ENCODE measurements at places on chromosomes 16 and 17. TPM values are rescaled to one million over a fixed set of nuclear protein-coding genes. Genes with fewer than 3 reads are reported as not detected.

Gene CBFA2T3
- total RNA-seq: not detected

Gene KRTAP17-1
- total RNA-seq: not detected

Gene CASKIN2
- total RNA-seq: 34.6 TPM

Gene CES3
- not detected for total RNA-seq

Gene ZNF385C
- not detected for total RNA-seq

Gene VAT1L
- 2.1 TPM for total RNA-seq

Gene PLD6
- 4.4 TPM for total RNA-seq

Gene NUTF2
- 199 TPM for total RNA-seq

Gene HEXIM1
- 20.0 TPM for total RNA-seq

Gene CPNE7
- 1.5 TPM for total RNA-seq

Gene INCA1
- total RNA-seq: 0.71 TPM

Gene NPIPA2
- total RNA-seq: 6.9 TPM

Gene CCL16
- total RNA-seq: 0.51 TPM

Gene C1QL1
- 0.35 TPM for total RNA-seq

Gene ABCC11
- total RNA-seq: not detected

Gene SLC47A1
- 0.90 TPM for total RNA-seq

Gene BTBD17
- total RNA-seq: not detected

Gene SLC13A2
- total RNA-seq: not detected

Gene IRX3
- not detected for total RNA-seq

Gene OR1A1
- not detected for total RNA-seq

Gene MAF
- 0.32 TPM for total RNA-seq

Gene NT5M
- 3.0 TPM for total RNA-seq

Gene PDILT
- total RNA-seq: not detected

Gene KRTAP3-2
- not detected for total RNA-seq
